ENCODE measurements at places on chromosomes 1 and 21. TPM values are rescaled to one million over a fixed set of nuclear protein-coding genes. Genes with fewer than 3 reads are reported as not detected.

The OR10X1 gene
- total RNA-seq, result not detected

The PUM1 gene
- 89.2 TPM for total RNA-seq

The ACAP3 gene
- 49.7 TPM for total RNA-seq

The IBA57 gene
- total RNA-seq, result 8.8 TPM

The FYB2 gene
- total RNA-seq, result not detected

The OR2G6 gene
- total RNA-seq, result not detected
